Hippocampal formation (tissue), 2 donors: ENCODE measurements at places on chromosomes 7 and 10.

GRCh38 chr10:114917459-114917858, 20.5 kb upstream of the TRUB1 start:
- DNase-seq, result no peak

- no peak for DNase-seq
Measured at GRCh38 chr7:71457846-71458590, 326.1 kb downstream of the GALNT17 start.

DNA sequence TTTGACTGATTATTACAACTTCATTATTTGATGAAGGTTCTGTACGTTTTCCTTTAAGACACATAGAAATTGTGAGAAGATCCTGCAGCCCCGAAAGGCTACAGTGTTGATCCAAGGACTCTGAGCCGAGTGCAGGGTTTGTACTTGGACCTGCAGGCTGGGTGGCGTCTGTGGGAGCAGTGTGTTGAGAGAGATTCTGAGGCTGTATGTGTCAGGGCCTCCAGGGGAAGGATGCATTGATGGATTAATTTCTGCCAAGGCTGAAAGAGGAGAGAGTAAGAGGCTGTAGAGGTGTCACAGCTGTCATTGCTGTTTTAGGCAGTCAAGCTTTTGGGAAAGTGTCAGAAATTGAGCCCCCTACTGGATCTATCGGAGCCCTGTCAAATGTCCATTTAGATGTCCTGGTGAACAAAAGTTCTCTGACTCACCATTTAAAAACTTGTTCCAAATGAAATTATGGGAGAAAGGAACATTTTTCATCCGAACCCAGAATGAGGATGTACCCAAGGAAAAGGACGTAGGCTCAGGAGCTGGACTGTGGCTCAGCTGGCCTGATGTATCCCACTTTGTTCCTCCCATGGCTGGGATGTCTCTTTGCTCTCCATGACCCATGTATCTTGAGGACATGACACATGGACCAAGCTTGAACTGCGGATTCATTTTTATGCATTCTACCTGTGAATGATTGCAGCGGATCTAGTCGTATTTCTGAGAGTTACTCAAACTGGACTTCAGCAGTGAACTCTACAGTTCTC, 102.2 kb downstream of the TCF7L2 start:
- no peak for DNase-seq

- DNase-seq, result no peak
Measured at GRCh38 chr10:60236869-60237524, 152.7 kb downstream of the ANK3 start.

DNA sequence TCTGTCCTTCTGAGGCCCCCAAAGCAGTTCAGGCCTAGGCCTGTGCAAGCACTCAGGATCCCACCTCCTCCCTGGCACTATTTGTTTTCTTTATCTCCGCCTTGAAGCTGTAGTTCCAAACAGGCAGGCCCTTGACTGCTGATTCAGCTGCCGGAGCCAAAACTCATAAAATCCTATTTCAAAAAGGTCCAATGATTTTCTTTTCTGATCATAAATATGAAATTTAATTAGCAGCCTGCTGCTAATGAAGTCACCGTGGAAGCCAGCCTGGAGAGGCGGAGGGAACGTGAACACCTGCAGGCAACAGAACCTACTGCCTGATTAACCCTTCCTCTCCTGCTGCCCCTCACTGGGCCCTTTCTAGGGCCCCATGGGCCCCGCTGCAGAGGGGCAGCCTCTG, 60.1 kb downstream of the CARD11 start:
- no peak for DNase-seq

DNA sequence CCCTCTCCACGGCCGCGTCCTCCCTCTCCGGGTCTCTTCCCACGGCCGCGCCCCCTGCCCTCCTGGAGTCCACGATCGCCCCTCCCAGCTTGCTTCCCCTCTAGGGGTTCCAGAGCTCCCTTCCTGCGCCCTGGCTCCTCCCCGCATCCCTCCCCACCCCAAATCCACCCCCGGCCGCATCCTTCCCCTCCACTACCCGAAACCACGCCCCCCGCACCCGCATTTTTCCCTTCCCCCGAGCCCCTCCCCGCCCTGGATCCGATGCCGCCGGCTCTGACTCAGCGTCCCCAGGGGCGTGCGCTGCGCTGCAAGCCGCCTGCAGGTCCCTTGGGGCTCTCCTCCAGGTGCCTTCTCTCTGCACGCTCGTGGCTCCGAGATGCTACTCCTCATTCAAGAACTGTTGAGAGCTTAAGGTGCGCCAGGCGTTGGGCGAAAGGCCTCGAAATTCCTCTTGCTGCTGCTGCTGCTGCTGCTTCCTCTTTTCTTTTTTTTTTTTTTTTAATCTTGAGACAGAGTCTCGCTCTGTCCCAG, 372 bp upstream of the TMEM130 start:
- DNase-seq, result peak; percentile 22

DNA sequence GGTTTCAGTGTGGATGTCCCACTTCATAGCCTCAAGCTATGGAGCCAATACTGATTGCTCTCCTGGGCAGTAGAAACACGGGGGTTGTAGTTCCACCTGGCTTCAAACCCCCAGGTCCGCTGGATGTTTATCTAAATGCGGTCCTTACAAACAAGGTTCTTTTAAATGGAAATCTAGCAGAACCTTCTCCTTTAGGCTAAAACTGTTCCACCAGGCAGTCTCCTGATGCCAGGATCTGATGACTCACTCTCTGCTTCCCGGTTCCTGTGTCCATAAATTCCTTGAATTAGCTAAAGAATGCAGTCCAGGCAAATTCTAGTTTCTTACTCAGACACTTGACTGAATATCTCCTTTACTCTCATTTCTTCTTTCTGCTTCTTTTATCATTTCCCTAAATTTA, 108.4 kb upstream of the FAM3C start:
- no peak for DNase-seq

DNA sequence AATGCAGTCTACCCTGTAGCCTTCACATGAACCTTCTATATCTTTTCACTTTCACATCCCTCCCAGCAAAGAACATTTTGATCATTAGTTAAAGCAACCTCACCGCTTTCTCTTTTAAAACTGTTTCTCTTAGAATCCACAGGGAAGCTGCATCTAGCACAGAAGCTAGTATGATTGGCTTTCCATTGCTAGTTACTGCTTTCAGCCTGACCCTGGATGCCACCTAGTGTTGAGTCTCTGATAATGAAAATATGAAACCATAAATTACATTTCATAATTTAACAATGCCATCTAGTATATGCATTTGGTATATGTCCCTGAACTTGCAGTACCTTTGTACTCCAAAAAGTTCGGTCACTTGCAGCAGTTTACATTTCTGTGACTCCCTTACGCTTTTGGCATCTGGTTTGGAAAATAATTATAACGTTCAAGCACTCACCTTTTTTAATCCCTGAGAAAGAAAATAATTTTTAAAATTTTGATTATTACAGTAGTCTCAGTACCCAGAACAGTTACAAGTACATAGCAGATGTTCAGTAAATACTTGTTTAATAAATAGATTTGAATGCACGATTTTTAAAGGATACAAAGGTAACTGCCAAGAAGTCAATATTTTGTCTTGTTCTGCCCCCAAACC, 22.7 kb downstream of the CISD1 start:
- peak; percentile 2 for DNase-seq

GRCh38 chr7:19798986-19799385, 25.6 kb upstream of the TMEM196 start:
- no peak for DNase-seq

GRCh38 chr10:110834629-110835301, 37.0 kb upstream of the PDCD4 start:
- DNase-seq, result no peak

- DNase-seq, result no peak
Measured at GRCh38 chr7:75608451-75609122, 116.5 kb downstream of the SPDYE5 start.

DNA sequence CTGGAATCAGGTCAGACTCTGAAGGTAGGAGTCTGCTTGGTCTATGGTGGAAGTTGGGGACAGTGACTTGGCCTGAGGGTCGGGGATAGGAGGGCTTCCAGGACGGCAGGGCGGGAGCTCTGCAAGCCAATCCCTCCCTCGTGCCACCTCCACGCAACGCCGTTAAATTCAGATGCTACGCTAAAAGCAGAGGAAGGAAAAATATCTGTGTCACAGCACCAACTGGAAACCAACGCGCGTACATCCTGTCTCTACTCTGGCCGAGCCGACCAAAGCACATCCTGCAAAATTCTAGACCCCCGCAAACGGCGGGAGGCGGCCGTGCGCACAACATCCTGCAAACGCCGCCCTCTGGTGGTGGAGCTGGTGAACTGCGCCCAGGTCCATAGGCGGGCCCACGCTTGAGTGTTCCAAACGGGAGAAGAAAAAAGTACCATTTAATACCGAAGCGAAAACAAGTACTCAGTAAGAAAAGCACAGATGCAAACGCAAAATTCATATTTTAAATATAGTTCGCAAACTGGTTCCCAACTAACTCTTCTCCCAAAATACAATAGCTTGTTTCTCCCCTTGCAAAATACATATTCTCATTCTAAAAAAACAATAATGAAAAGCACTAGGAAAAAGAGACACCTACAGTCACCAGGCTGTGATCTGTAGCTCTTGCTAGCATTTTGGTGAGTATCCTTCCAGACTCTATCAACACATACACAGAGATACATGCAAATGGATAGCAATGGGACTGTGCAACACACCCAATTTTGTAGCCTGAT, 45.7 kb upstream of the HSPA12A start:
- peak; percentile 77 for DNase-seq

GRCh38 chr10:27099448-27099847, 846 bp downstream of the ANKRD26 start:
- no peak for DNase-seq

- no peak for DNase-seq
Measured at GRCh38 chr10:98349508-98349922, 65.5 kb downstream of the PYROXD2 start.

DNA sequence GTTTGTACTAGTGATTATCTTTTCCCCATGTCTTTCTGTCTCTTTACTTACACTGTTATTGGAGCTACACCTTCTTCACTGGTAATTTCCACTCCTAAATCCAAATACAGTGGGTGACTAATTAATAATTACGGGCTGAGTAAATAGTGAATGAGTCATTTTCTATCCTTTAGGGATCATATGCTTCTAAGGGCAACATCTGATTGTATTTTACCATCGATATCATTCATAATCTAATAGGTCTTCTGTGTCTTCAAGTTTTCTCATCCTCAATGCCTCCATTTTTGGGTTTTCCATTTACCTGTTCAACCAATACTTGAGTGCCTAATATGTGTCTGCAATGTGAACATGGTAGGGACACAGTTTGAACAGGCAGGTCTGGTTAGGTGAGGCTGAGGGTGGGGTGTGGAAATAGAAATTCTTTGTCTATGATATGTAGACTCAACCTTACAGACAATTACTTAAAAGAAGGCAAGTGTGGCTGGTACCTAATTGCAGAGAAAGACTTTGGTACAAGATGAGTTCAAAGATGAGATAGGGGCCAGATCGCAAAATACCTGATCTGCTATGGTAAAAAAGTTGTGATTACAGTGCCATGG, 5.9 kb upstream of the DHX32 start:
- DNase-seq, result no peak

DNA sequence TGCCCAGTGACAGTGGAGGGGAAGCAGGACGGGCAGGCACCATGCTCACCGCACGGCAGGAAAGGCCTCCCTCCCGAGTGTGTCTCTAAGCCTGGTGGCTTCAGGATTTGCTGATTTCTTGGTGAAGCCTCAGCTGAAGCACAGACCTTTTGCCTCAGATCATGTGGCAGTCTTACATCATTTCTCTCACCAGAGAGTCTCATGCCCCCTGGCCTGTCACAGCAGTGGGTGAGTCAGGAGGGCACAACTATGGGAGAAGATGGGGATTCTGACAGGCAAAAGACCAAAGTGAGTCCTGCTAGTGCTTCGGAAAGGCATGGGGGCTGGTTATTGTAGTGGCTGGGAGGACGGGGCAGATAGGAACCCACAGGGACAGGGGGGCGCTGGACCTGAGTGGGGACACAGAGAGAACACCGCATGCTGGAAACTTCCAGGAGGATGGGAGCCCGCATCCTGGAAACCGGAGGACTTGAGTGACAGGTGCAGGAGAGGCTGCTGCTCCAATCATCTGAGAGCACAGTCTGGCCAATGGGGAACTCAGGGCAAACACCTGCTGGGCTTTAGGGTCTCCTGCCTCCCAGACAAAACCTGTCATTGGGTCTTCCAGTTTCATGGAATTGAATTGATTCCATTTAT, 166.8 kb downstream of the ADARB2 start:
- DNase-seq, result no peak

- DNase-seq, result no peak
Measured at GRCh38 chr10:7622969-7623368, 43.8 kb downstream of the ITIH5 start.

DNA sequence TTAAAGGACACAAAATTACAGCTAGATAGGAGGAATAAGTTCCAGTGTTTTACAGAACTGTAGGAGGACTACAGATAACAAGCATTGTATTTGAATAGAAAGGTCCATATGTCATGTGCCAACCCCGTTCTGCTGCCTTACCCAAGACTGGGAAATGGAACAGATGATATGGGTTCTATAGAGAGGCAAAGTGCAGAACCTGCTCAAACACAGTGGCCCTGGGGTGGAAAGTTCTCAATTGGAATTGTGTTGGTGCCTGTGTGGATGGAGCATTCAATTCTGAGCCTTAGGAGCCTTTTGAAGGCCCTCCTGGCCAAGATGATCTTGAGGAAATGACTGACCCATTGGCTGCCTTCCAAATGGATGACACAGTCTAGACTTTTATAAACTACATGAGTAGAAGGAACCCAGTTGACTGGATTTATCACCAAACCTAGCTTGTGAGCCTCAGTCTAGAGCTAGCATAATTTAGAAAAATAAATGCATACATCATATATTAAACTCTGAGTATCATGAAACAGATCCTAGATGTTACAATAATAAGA, 4.1 kb upstream of the PRSS1 start:
- DNase-seq, result no peak

DNA sequence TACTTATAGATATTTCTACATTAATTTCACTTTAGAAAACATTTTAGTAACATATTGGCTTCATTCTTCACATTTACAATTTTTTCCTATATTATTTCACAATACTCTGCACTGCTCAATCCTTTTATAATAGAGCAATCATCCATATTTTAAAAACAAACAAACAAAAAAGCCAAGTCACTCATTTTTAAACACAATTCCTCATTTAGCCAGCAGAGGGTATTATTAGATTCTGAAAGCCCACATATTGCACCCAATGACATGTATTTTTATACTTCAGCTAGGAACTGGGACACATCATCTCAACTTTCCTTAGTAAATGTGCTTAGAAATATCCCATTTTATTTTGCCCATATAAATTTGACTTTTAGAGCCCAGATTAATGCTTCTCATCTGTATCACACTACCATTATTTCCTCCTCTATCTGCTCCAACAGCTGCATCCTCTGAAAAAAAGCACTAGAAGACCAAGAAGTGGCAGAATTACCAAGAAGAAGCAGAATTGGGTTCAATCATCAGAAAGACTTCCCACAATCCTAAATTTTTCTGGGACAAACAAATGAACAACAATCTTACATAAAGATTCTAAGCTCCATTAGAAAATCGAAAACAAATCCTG, 29.5 kb downstream of the CTNNA3 start:
- DNase-seq, result peak; percentile 81
